ENCODE measurements at places on chromosomes 2 and 18.

GRCh38 chr18:10705786-10706185, 180.0 kb downstream of the NAPG start:
- DNase-seq: no peak
- H3K27me3 ChIP-seq: no peaks in the 10 kb centered on the region
- no peaks in the 10 kb centered on the region for H3K36me3 ChIP-seq
- H3K4me1 ChIP-seq: no peaks in the 10 kb centered on the region
- H3K4me3 ChIP-seq: no peak overlapping the region

DNA sequence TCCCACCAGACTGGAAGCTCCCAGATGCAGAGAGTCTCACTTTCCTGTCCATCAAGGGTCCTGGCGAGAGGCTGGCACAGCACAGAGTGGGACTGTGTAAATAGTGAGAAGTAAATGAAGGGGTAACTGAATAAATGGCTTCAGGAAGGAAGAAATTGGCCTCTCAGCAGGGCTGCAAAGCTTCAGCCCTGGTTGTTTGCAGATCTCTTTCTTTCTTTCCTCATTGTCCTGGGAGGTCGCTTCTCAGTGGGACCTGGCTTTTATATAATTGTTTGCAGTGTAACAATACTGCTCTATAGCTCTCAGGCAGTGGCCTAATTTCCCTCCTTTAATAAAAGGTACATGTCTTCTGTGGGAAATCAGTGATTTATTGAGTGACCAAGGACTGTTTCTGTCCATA, 74.9 kb upstream of the GPR45 start:
- no peaks in the 10 kb centered on the region for H3K36me3 ChIP-seq
- no peak for DNase-seq
- H3K27me3 ChIP-seq: peaks cover 23% of the 10 kb centered on the region
- no peak overlapping the region for H3K27ac ChIP-seq
- H3K4me1 ChIP-seq: peaks cover 3% of the 10 kb centered on the region

- H3K36me3 ChIP-seq: no peaks in the 10 kb centered on the region
- H3K27me3 ChIP-seq: peaks cover 54% of the 10 kb centered on the region
- no peak for DNase-seq
- no peaks in the 10 kb centered on the region for H3K4me1 ChIP-seq
- H3K4me3 ChIP-seq: no peak overlapping the region
Observed at GRCh38 chr2:215907147-215907546, 106.2 kb downstream of the MREG start.

- H3K4me3 ChIP-seq: no peak overlapping the region
- H3K27me3 ChIP-seq: no peaks in the 10 kb centered on the region
- H3K27ac ChIP-seq: no peak overlapping the region
- H3K36me3 ChIP-seq: no peaks in the 10 kb centered on the region
- no peaks in the 10 kb centered on the region for H3K4me1 ChIP-seq
Observed at GRCh38 chr2:223338016-223338415, 264.1 kb downstream of the SCG2 start.

GRCh38 chr2:137826373-137827372, 137.6 kb upstream of the HNMT start:
- DNase-seq: no peak
- no peaks in the 10 kb centered on the region for H3K36me3 ChIP-seq
- H3K27ac ChIP-seq: no peak overlapping the region
- H3K4me1 ChIP-seq: no peaks in the 10 kb centered on the region
- no peak overlapping the region for H3K4me3 ChIP-seq

- no peak overlapping the region for H3K4me3 ChIP-seq
- H3K27ac ChIP-seq: no peak overlapping the region
- no peak for DNase-seq
- no peaks in the 10 kb centered on the region for H3K27me3 ChIP-seq
- no peaks in the 10 kb centered on the region for H3K36me3 ChIP-seq
Observed at GRCh38 chr2:24579053-24579803, 88.2 kb downstream of the NCOA1 start.

DNA sequence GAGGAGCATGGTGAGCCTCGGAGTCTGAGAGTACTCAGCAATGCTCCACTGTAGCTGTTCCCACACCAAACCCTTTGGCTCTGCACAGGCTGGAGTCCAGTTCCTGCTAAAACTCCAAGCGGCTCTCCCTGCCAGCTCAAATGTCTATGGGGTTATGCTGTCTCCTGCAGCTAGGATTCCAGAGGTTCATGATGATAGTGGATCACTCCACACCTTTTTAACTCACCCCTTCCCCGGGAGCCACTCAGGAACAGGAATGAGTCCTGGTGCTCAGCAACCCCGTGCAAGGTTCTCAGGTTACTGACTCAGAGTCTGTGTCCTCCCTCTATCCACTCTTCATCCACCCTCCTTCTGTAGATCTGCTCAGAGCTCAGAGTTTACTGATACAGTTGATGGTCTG, 410.0 kb downstream of the CDH19 start:
- no peaks in the 10 kb centered on the region for H3K36me3 ChIP-seq
- DNase-seq: no peak
- no peak overlapping the region for H3K27ac ChIP-seq
- no peaks in the 10 kb centered on the region for H3K4me1 ChIP-seq
- H3K27me3 ChIP-seq: no peaks in the 10 kb centered on the region

GRCh38 chr18:37175727-37176620, 347.0 kb downstream of the KIAA1328 start:
- no peaks in the 10 kb centered on the region for H3K27me3 ChIP-seq
- H3K4me3 ChIP-seq: no peak overlapping the region
- H3K4me1 ChIP-seq: no peaks in the 10 kb centered on the region
- DNase-seq: no peak
- H3K36me3 ChIP-seq: peaks cover 9% of the 10 kb centered on the region

GRCh38 chr2:134515137-134515536, 203.7 kb downstream of the TMEM163 start:
- H3K27me3 ChIP-seq: no peaks in the 10 kb centered on the region
- no peak overlapping the region for H3K4me3 ChIP-seq
- DNase-seq: no peak
- no peaks in the 10 kb centered on the region for H3K4me1 ChIP-seq

GRCh38 chr2:11856095-11856494, 109.7 kb downstream of the LPIN1 start:
- no peak for DNase-seq
- peak overlapping the region; percentile 49 for H3K27ac ChIP-seq

DNA sequence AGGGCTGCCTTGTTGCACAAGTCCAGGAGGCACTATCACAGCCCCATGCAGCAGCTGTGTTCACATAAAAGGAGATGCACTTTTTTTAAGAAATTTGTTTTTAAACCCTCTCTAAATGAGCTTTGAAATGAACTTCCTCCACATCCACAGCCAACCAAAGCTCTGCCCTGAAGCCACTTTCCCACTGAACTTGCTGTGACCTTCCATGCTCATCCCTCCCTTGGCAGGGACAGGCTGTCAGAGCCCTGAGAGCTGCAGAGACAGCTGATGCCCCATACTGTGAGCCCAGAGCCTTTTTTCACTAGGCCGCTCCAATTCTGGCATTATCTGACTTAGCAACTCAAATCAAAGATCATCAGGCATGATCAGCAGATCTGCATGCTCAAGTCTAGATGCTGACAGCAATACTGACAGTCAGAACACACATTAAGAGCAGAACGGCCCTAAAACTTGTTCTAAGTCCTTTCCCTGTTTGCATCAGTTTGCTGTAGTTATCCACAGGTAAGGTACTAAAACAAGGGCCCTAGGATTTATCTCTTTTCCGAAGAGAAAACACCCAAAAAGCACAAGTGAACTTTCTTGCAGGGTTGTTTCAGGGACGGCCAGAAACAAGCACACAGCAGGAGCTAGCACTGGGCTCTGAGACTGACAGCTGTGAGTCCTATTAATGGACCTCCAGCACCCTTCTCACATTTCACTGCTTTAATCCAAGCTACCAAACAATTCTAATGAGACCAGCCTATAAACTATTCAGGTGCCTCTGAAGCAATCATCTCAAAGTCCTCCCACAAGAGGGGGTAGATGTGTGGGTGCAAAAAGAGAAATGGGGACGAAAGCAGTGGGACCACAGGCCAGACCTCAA, 34.9 kb downstream of the RNU4ATAC start:
- H3K36me3 ChIP-seq: peaks cover 3% of the 10 kb centered on the region
- no peak overlapping the region for H3K27ac ChIP-seq
- H3K27me3 ChIP-seq: no peaks in the 10 kb centered on the region

GRCh38 chr2:144180131-144180530, 339.8 kb downstream of the ZEB2 start:
- no peaks in the 10 kb centered on the region for H3K27me3 ChIP-seq
- H3K36me3 ChIP-seq: no peaks in the 10 kb centered on the region
- no peak for DNase-seq
- no peak overlapping the region for H3K27ac ChIP-seq
- no peak overlapping the region for H3K4me3 ChIP-seq

DNA sequence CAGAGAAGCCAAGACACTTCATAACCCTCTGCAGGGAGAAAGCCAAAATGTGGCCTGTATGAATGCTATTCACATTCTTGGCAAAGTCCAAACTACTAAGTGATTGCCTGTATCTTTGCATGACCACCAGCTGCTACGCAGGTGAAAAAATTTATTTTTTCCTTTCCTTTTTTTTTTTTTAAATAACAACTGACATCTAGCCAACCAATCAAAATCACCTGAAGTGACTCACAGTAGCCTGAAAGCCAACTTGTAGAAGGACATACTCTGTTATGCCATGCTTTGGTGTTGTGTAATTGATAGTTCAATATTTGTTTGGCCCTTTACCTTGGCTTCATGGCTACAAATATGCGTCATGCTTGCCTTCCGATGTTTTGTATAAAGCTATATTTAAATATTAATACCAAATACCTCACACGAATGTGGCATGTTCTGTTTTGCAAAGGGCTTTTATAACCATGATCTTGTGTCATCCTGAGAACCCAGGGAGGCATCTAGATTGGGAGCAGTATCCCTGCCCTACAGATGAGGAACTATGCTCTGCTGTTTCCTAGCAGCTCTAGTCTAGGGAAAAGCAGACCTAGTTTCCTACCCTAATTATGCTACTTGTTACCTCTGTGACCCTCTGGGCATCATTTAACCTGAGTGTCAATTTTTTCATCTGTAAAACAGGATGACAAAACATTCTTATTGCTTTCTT, 102.1 kb downstream of the MYOM1 start:
- no peak overlapping the region for H3K4me3 ChIP-seq
- H3K4me1 ChIP-seq: no peaks in the 10 kb centered on the region
- no peak overlapping the region for H3K27ac ChIP-seq
- H3K36me3 ChIP-seq: no peaks in the 10 kb centered on the region
- H3K27me3 ChIP-seq: peaks cover 5% of the 10 kb centered on the region
- no peak for DNase-seq

- no peak for DNase-seq
- H3K4me3 ChIP-seq: no peak overlapping the region
- H3K27me3 ChIP-seq: peaks cover 56% of the 10 kb centered on the region
- no peak overlapping the region for H3K27ac ChIP-seq
- H3K36me3 ChIP-seq: no peaks in the 10 kb centered on the region
Observed at GRCh38 chr2:157508676-157509075, 64.8 kb upstream of the CYTIP start.

DNA sequence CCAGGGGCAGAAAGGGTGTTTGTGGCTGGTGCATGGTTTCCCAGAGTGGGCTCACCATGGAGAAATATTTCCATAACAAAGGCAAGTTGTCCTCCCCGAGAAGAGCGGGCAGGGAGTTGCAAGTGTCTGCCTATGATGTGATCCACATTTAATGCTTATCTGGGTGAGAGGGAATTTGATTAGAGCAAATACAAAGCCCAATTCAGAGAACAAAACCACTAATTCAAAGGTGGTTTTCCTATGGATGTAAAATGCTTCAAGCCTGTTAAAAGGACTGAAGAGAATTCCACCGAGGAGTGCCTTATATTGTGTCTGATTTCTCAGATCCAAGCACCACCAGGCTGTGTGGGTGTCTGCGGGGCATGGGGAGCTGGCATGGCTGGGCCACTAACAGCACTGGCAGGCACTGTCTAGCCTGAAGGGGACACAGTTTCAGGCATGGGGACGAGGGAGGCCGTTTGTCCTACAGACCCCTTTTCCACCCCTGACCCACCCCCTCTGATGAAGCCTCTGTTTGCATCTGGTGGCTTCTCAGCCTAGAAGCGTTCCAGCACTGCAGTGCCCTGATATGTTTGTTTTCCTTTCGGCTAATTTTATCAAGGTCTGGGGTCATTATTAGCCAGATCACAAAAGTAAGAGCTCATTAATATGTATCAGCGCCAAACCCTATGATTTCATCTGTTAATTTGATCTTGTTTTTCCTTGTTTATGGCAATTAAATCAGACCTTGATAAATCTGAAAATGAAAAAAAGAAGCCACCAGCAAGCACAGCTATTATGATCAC, 357.3 kb downstream of the HRH4 start:
- no peaks in the 10 kb centered on the region for H3K36me3 ChIP-seq
- DNase-seq: no peak
- H3K27ac ChIP-seq: no peak overlapping the region
- H3K27me3 ChIP-seq: peaks cover 13% of the 10 kb centered on the region

- no peak for DNase-seq
- H3K4me1 ChIP-seq: no peaks in the 10 kb centered on the region
- no peaks in the 10 kb centered on the region for H3K36me3 ChIP-seq
- no peak overlapping the region for H3K27ac ChIP-seq
- no peaks in the 10 kb centered on the region for H3K27me3 ChIP-seq
Observed at GRCh38 chr2:141968433-141968832, 162.4 kb downstream of the LRP1B start.

GRCh38 chr18:3611313-3612090, 161.5 kb downstream of the TGIF1 start:
- no peaks in the 10 kb centered on the region for H3K36me3 ChIP-seq
- H3K4me1 ChIP-seq: peaks cover 7% of the 10 kb centered on the region
- no peak overlapping the region for H3K27ac ChIP-seq
- DNase-seq: no peak
- H3K4me3 ChIP-seq: no peak overlapping the region

DNA sequence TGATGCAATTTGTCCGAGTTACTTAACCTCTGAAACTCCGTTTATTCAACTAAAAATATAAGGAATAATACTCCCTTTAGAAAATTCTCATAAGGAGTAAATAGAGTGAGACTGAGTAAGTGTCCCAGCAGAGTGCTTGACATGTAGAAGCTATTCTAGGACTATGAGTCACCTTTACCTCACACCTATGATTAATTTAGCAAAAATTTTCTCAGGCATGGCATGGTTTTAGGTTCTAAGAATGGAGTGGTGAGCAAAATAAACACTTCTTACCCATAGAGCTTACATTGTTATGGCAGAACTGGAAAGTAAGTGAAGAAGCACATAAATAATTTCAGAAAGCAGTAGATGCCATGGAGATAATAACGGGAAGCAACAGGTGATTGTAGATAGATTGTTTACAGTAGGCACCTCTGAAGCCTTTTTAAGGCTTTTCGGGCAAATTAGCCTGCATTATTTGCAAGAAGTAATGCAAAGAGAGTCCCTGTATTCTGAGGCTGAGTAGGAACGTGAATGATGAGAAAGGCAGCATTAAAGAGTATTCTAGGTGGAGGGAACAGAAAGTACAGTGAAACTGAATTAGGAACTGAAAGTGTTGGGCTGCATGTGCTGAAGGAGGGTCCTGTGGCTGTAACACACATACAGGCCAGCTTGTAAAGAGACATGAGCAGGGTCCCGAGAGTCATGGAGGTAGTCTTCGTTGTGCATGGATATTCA, 209.2 kb downstream of the ZNF407 start:
- H3K36me3 ChIP-seq: no peaks in the 10 kb centered on the region
- DNase-seq: no peak
- H3K4me3 ChIP-seq: no peak overlapping the region
- H3K27ac ChIP-seq: no peak overlapping the region
- H3K27me3 ChIP-seq: no peaks in the 10 kb centered on the region
- H3K4me1 ChIP-seq: no peaks in the 10 kb centered on the region

GRCh38 chr2:219396863-219397457, 9.2 kb upstream of the DNPEP start:
- no peak overlapping the region for H3K4me3 ChIP-seq
- H3K36me3 ChIP-seq: peaks cover 2% of the 10 kb centered on the region
- peaks cover 4% of the 10 kb centered on the region for H3K4me1 ChIP-seq
- H3K27me3 ChIP-seq: peaks cover 5% of the 10 kb centered on the region
- no peak for DNase-seq
- peak overlapping the region; percentile 75 for H3K27ac ChIP-seq

GRCh38 chr2:238585836-238586821, 159.4 kb downstream of the ASB1 start:
- no peaks in the 10 kb centered on the region for H3K36me3 ChIP-seq
- no peaks in the 10 kb centered on the region for H3K4me1 ChIP-seq
- DNase-seq: no peak
- H3K27me3 ChIP-seq: peaks cover 29% of the 10 kb centered on the region
- H3K27ac ChIP-seq: no peak overlapping the region

All from effector memory CD8-positive, alpha-beta T cell (primary cell).